GM23338 (cell line): ENCODE measurements at places on chromosomes 4 and X.

DNA sequence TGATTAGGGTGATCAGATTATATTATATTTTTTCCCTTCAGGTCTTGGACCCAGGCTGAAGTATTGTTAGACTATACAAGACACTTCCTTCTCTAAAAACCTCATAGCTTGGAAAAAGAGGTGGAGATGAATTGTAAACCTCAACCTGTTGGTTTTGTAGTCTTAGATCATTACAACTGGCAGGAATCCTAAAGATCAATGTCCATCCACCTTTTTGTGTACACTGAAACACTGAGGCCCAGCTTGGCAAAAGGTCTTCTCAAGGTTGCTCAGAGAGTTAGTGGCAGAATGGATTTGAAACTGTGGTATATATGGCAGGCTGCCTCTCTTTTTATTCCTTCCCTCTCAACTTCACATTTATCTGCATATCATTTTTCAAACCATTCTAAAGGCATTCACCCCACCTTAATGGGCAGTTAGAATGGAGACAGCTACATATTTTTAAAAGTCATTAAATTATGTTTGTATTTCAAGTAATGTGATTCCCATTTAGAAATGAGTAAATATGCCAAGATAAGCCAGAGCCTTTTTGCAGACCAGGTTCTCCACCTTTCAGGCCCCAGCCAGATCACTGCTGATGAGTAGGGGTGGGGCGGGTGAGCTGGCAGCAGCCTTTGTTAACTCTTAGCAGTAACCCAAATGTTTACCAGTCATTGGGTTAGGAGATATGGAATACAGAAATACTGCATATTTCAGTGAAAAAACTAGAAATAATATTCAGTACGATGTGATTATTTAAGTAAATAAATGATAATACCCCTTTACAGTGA, 243.2 kb upstream of the F9 start:
- no peak for DNase-seq

- DNase-seq = peak; percentile 32
These were observed 57.7 kb downstream of the IL13RA2 start for GRCh38 chrX:114959729-114960128.

GRCh38 chrX:81925812-81926211, 723.9 kb downstream of the SH3BGRL start:
- no peak for DNase-seq

DNA sequence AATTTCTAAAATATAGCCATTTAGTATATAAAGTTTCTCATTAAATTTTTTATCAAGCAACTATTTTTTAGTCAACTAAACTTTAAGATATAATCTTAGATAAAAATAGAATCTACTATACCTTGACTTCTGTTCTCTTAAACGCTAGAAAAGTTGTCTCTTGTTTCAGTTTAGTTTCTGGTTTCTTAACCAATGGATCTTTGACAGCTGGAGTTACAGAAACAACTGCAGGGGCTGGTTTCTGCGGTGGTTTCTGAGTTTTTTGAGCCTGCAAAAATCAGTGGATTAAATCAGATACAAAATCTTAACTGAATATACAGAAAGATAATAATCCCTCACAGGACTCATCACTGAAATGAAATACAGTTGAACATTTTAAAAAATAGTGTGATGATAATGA, 21.9 kb downstream of the INTS12 start:
- no peak for DNase-seq

DNA sequence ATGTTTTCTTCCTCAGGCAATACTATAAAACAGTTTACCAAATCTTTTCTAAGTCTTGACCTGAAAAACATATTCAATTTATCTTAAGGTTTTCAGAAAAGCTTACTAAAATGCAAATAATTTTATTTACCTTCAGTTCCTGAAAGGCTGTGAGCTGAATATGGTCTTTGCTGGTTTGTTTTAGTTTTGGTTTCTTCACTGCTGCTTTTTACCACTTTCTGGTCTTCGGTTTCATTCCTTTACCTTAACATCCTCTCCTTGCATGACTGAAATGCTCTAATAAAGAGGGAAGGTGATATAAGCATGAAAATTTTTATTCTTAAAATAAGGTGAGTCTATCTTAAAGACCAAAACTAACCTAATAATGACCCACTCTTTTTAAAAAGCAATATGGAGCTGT, 97.1 kb upstream of the NRK start:
- DNase-seq = no peak
